SK-MEL-5 (cell line): ENCODE measurements at places on chromosomes 4 and X.

- DNase-seq, result no peak
Measured at GRCh38 chr4:53044651-53044960, 182.5 kb downstream of the RASL11B start.

GRCh38 chrX:34749896-34750295 lies 92.8 kb upstream of the TMEM47 start:
- no peak for DNase-seq

- no peak for DNase-seq
Measured at GRCh38 chr4:102518703-102519131, 17.6 kb downstream of the NFKB1 start.

- DNase-seq, result no peak
Measured at GRCh38 chr4:8655411-8656184, 63.0 kb downstream of the CPZ start.

- DNase-seq, result peak; percentile 46
Measured at GRCh38 chr4:169922632-169923276, 103.4 kb downstream of the MFAP3L start.

DNA sequence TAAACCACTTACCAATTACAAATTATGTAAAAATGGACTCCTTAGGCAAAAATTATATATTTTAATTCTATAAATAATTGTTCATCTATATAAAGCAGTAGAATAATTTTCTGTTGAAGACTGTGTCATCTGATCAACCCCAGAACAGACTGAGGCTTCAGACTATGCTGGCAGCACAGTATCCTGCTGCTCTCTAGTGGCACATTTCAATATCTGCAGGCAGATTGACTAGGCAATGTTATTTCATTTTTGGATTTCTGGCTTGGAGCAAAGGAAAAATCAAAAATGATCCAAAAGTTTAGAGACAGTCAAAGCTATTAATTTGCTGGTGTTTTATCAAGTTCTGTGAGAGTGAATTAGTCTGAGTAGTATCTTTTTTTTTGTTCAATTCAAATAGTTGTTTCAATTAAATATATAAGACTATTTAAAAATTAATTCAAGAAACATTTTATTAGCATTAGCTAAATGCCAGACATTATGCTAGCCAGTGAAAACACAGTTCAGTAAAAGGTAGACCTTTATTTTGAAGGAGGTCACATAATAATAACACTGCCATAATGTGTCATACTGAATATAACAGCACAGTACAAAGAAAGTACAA lies 21.3 kb upstream of the SULT1E1 start:
- peak; percentile 61 for DNase-seq

DNA sequence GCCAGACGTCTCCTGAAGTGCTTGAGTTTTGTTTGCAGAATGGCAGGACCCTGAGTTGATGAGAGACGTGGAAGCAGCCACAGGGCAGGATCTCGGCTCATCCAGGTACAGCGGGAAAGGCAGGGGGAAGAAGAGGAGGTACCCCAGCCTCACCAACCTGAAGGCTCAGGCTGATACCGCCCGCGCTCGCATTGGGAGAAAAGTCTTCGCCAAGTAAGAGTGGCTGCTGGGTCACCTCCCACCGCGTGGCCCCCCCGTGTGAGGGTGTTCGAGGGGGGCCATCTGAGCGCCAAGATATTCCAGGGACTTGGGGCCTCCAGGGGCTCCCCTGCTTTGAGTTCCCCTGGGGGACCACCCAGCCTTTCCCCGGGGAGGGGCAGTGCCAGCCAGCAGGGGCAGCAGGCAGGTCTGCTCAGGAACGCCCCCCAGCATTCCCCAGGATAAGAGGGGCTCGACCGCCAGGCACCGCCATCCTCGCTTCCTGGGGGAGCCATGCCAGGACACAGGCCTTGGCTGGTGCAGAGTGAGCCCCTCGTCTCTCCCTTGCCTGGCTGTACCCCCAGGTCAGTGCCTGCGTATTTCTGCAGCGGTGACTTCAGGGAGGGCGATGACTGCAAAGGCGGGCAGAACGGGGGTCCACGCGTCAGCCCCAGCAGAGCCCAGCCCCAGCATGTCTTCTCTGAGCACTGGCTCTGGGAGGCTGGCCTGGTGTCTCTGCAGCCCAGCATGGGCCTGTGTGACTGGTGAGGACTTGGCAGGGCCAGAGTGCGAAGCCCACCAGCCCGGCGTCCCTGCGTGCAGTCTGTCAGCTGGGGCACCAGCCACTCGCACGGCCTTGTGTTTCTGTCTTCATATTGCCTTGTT lies 22.3 kb downstream of the NKX1-1 start:
- DNase-seq, result no peak

GRCh38 chrX:53246231-53246630 lies 21.2 kb upstream of the KDM5C start:
- no peak for DNase-seq

- DNase-seq, result no peak
Measured at GRCh38 chrX:148540671-148541583, 40.5 kb downstream of the AFF2 start.

GRCh38 chr4:143482840-143483239 lies 30.7 kb upstream of the SMARCA5 start:
- peak; percentile 68 for DNase-seq

DNA sequence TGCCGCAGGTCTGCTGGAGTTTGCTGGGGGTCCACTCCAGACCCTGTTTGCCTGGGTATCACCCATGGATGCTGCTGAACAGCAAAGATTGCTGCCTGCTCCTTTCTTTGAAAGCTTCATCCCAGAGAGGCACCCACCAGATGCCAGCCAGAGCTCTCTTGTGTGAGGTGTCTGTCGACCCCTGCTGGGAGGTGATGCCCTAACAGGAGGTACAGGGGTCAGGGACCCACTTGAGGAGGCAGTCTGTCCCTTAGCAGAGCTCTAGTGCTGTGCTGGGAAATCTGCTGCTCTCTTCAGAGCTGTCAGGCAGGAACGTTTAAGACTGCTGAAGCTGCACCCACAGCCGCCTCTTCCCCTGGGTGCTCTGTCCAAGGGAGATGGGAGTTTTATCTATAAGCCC lies 162.7 kb downstream of the NAF1 start:
- DNase-seq, result no peak

DNA sequence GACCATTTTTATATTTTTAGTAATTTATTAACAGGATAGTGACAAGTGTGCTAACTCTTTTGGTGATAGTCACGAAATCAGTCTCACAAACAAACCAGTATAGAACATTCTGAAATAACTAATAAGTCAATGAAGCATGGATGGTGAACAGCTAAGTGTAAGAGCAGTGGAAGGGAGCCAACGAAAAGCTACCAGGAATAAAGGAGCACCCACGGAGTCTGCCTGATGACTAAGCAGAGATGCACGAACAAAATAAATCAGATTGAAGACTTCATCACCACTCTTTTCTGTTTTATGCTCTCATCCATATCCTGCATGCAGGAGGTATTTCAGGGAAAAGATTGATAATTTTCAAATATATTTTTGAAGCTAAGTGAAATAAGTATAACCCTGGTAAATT lies 891.1 kb upstream of the HS3ST1 start:
- DNase-seq, result no peak

GRCh38 chrX:38095971-38096529 lies 89.7 kb downstream of the SYTL5 start:
- DNase-seq, result peak; percentile 0

DNA sequence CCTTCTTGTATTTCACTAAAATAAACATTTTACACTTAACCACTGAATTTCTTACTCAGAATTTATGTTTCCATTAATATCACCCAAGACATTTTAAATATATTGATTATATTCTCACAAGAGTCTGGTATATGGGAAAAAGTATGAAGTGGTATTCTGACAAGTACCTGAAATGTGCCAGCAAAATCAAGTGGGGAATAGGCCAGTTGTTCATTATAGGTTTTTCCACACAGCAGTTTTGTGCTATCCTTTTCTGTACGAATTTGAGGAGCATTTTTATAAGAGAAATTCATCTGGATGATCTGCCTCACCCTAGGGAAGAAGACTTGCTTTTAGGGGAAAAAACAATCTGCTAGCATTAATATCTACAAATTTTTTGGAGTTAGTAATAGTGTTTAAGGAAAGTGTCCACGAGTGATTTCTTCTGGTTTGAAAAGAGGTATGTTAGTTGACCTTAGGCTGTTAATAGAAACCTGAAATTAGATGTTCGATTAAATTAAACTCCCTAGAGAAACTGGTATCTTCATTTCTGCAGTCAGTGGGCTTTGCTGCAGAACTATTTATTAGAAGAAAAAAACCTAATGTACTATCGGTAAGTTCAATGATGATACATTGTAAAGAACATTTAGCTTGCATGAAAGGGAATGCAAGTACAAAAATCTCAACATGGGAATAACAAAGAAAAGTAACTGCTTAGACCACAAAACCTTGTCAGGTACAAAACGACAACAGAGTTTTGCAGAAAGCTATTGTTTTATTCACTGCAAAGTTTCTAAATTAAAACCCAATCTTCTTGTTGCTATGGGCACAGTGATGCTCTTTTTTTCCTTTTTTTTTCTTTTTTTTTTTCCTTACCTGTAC lies 1.8 kb downstream of the KLF3 start:
- no peak for DNase-seq

GRCh38 chr4:142961866-142962265 lies 115.8 kb upstream of the INPP4B start:
- peak; percentile 14 for DNase-seq

- peak; percentile 87 for DNase-seq
Measured at GRCh38 chrX:121336831-121337421, 289.5 kb downstream of the GLUD2 start.

DNA sequence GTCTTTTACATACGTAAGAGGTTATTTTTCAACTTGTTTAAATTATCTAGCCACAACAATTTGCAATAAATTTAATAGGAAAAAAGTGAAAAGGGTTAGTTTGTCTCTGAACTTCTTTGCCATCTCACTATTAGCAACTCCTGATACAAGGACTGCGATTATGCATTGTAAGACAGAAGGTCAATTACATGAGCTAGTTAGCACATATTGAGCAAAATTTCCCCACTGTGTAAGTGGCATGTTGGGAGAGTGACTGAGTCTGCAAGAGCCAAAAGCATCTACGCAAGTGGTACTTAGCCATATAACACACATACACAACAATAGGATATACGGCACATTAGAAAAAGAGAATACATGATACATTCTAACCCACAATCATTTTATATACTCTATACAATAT lies 927.2 kb downstream of the STPG2 start:
- no peak for DNase-seq

GRCh38 chrX:40171513-40172400 lies 74.0 kb upstream of the BCOR start:
- DNase-seq, result no peak

GRCh38 chr4:133190098-133190497 lies 41.0 kb downstream of the PCDH10 start:
- DNase-seq, result no peak

DNA sequence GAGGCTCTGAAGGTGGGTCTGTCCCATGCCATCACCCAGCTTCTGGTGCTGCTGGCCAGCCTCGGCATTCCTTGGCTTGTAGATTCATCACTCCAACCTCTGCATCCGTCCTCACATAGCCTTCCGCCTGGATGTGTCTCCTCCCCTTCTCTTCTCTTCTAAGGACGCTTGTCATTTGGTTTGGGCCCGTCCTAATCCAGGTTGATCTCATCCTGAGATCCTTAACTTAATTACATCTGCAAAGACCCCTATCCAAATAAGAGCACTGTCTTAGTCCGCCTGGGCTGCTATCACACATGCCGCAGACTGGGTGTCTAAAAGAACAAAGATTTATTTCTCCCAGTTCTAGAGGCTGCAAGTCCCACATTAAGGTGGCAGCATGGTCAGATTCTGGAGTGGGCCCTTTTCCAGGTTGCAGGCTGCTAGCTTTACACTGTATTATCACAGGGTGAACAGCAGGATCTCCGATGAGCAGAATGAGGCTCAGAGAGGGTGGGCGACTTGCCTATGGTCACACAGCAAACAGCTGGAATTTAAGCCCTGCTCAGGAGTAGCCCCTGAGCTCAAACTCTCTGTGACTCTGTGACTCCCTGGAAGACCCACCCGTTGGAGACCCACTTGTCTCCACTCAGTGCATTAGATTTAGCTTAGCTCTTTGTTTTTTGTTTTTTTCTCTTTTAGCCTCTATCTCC lies 113.1 kb downstream of the STK32B start:
- no peak for DNase-seq

GRCh38 chr4:121073672-121074381 lies 1.5 kb upstream of the NDNF start:
- no peak for DNase-seq

GRCh38 chr4:38775326-38775725 lies 7.5 kb downstream of the TLR10 start:
- DNase-seq, result no peak

DNA sequence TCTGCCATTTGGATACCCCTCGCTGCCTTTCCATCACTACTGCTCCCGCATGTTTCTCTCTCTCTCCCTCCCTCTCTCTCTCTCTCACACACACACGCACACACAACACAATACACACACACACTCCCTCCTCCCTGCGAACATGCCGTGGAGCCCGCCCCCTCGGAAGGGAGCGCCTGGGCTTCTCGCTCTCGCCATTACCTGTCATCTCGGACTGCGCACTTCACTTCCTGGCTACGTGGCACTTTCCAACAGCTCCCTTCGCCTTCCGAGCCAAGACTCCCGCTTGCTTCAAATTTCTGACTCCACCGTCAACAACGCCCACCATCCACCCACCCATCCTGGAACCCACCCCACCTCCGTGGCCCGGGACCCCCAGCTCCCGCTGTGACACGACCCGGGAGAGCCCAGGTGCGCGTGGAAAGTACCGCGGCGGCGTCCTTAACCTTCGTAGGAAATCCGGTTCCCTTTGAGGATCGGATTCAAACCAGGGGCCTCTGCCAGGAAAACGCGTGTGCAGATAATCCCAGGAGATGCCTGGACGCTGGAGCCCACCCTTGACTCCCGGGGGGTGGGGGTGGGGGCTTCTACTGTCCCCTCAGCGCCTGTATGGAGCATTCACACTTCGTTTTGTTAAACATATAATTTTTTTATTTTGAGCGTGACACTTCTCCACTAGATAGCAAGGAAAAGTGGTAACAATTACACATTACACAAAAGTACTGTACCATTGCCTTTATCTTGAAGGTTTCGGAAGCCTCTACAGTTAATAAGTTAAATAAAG lies 12.5 kb downstream of the ARX start:
- DNase-seq, result no peak

DNA sequence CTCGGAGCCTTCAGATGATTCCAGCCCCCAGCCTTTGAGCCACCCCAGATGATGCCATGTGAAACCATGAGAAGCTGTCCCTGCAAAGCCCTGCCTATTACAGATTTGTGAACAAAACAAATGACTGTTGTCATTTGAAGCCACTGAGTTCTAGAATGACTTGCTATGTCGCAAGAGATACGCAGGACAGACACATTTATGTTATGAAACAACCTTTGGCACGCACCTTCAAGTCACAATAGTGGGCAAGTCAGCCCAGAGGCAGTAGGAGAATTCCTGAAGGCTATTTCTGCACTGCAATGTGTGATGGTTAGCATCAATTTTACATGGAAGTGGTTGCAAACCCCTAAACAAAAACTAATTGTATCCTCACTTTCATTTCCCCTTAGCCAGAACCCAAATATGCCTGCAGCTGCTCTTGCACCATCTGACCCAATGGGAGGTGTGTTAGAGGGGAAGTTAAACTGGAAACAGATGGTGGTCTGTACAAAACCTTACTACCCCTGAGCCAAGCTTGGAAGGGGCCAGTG lies 174.4 kb upstream of the ATP6AP2 start:
- DNase-seq, result no peak
